ENCODE measurements at places on chromosomes 1 and 21.

GRCh38 chr1:53811414-53811851 lies 26.7 kb downstream of the NDC1 start:
- H3K4me3 ChIP-seq = no peak overlapping the region
- H3K27ac ChIP-seq = no peak overlapping the region
- DNase-seq = no peak
- peaks cover 21% of the 10 kb centered on the region for H3K36me3 ChIP-seq

GRCh38 chr1:82260051-82260450 lies 459.3 kb downstream of the ADGRL2 start:
- DNase-seq = no peak
- H3K36me3 ChIP-seq = peaks cover 1% of the 10 kb centered on the region
- H3K27ac ChIP-seq = no peak overlapping the region
- no peaks in the 10 kb centered on the region for H3K27me3 ChIP-seq
- no peak overlapping the region for H3K4me3 ChIP-seq
- no peaks in the 10 kb centered on the region for H3K4me1 ChIP-seq

GRCh38 chr1:212608959-212609700 lies 569 bp downstream of the ATF3 start:
- H3K4me3 ChIP-seq = peak overlapping the region; percentile 95
- peak overlapping the region; percentile 91 for H3K27ac ChIP-seq
- H3K36me3 ChIP-seq = peaks cover 21% of the 10 kb centered on the region
- H3K4me1 ChIP-seq = peaks cover 24% of the 10 kb centered on the region
- DNase-seq = peak; percentile 34

DNA sequence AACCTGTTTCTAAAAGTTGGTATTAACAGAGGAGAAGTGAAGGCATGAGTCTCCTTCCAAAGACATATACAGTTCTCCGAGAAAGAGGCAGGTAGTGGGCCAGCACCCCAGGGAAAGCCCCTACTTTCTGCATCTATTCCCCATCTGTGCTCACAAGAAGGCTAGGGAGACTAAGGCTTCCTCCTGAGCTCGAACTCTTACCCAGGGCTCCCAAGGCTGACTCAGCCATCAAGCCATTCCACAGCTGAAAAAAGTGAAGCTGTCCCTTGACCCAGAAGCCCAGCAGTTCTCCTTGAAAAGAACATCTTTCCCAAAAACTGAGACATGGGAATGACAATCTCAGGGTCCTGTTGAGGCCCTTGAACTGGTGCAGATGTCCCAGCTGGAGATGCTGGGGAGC lies 1.9 kb upstream of the PADI3 start:
- no peak overlapping the region for H3K4me3 ChIP-seq
- peaks cover 51% of the 10 kb centered on the region for H3K27me3 ChIP-seq
- no peak for DNase-seq
- H3K27ac ChIP-seq = no peak overlapping the region
- H3K36me3 ChIP-seq = no peaks in the 10 kb centered on the region

DNA sequence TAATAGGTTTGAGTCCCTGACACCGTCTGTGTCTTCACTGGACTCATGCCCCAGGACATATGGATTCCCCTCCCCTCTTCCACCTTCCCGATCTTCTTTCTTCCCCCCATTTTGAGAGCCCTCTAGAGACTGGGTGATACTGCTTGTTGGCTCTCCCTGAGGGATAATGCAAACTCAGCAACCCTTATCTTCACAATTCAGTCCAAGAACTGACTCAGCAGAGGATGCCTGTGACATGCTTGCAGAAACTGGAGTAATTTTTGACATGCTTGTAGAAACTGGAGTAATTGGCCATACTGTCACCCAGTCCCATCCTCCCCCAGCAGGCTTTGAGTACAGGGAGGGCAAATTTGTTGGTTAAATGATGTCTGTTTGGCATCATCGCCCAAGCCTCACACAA lies 127.6 kb upstream of the CTTNBP2NL start:
- H3K36me3 ChIP-seq = no peaks in the 10 kb centered on the region
- H3K27ac ChIP-seq = no peak overlapping the region
- H3K27me3 ChIP-seq = peaks cover 53% of the 10 kb centered on the region
- DNase-seq = no peak
- H3K4me1 ChIP-seq = no peaks in the 10 kb centered on the region

- H3K27ac ChIP-seq = no peak overlapping the region
- no peaks in the 10 kb centered on the region for H3K36me3 ChIP-seq
- DNase-seq = no peak
- no peaks in the 10 kb centered on the region for H3K4me1 ChIP-seq
- peaks cover 35% of the 10 kb centered on the region for H3K27me3 ChIP-seq
These were observed 62.9 kb downstream of the TRABD2B start for GRCh38 chr1:47934243-47934805.

GRCh38 chr21:31524140-31524539 lies 135.4 kb upstream of the SOD1 start:
- H3K4me3 ChIP-seq = no peak overlapping the region
- DNase-seq = no peak
- H3K27me3 ChIP-seq = no peaks in the 10 kb centered on the region

DNA sequence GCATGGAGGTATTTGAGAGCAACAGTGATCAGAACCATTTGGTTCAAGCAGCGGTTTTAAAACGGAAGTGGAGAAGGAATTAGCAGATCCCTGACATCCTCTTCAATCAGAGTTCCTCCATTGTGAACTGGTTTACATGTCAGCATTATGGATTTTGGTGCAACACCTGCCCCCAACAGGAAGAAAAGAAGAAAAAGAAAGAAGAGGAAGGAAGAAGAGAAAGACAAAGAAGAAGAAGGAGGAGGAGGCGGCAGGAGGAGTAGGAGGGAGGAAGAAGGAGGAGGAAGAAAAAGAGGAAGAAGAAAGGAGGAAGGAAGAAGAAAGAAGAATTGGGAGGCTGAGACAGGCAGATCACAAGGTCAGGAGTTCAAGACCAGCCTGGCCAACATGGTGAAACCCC lies 17.4 kb downstream of the NDUFS5 start:
- H3K36me3 ChIP-seq = peaks cover 16% of the 10 kb centered on the region
- no peaks in the 10 kb centered on the region for H3K27me3 ChIP-seq
- no peaks in the 10 kb centered on the region for H3K4me1 ChIP-seq
- no peak overlapping the region for H3K4me3 ChIP-seq
- no peak for DNase-seq
- H3K27ac ChIP-seq = peak overlapping the region; percentile 4

- no peak for DNase-seq
- no peak overlapping the region for H3K27ac ChIP-seq
- H3K4me1 ChIP-seq = no peaks in the 10 kb centered on the region
- H3K4me3 ChIP-seq = no peak overlapping the region
- H3K36me3 ChIP-seq = no peaks in the 10 kb centered on the region
These were observed 465 bp downstream of the HUNK start for GRCh38 chr21:31873275-31873695.

GRCh38 chr1:213260311-213261075 lies 209.5 kb downstream of the RPS6KC1 start:
- no peak overlapping the region for H3K27ac ChIP-seq
- no peaks in the 10 kb centered on the region for H3K36me3 ChIP-seq
- no peaks in the 10 kb centered on the region for H3K27me3 ChIP-seq
- H3K4me3 ChIP-seq = no peak overlapping the region

DNA sequence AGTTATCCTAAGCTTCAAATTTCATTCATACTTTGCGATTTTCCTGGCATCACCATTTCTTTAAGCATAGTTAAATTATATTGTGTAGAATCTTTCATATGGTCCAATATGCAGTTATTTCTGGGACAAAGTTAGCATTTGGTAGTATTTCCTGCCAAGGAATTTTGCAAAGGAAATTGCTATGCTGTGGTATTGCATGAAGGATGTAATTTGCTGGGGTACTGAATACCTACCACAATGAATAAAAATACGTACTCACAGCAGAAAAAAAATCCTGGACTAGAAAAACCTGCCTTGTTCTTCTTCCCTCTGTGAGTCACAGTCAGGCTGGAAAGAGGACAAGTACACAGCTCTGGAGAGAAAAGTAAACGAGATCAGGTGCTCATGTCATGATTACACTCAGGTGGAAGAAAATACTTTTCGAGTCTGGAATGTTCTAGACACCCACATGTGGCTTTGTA lies 241.2 kb downstream of the PTBP2 start:
- H3K4me1 ChIP-seq = no peaks in the 10 kb centered on the region
- H3K27me3 ChIP-seq = peaks cover 28% of the 10 kb centered on the region
- no peaks in the 10 kb centered on the region for H3K36me3 ChIP-seq
- DNase-seq = no peak
- no peak overlapping the region for H3K4me3 ChIP-seq

DNA sequence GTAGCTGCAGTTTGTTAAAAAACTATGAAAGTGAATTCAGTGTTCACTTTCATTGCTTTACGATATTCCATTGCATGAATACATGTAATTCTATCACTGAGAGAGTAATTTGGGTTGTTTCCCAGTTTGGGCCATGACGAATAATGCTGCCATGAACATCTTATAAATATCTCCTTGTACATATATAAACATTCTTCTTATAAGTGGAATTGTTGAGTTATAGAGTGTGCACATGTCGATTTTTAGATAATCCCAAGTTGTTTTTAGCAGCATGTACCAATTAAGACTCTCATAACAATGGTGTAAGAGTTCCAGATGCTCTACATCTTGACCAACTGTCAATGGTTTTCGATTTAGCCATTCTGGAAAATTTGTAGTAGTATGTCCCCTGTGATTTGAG lies 40.9 kb downstream of the ALG6 start:
- no peak overlapping the region for H3K27ac ChIP-seq
- H3K4me3 ChIP-seq = no peak overlapping the region
- H3K27me3 ChIP-seq = no peaks in the 10 kb centered on the region

GRCh38 chr1:228354390-228355320 lies 52.0 kb downstream of the TRIM11 start:
- no peak for DNase-seq
- peaks cover 11% of the 10 kb centered on the region for H3K4me1 ChIP-seq
- H3K4me3 ChIP-seq = no peak overlapping the region
- H3K36me3 ChIP-seq = no peaks in the 10 kb centered on the region
- H3K27ac ChIP-seq = no peak overlapping the region

GRCh38 chr1:5519366-5520135 lies 472.7 kb downstream of the NPHP4 start:
- H3K36me3 ChIP-seq = no peaks in the 10 kb centered on the region
- no peak overlapping the region for H3K27ac ChIP-seq

DNA sequence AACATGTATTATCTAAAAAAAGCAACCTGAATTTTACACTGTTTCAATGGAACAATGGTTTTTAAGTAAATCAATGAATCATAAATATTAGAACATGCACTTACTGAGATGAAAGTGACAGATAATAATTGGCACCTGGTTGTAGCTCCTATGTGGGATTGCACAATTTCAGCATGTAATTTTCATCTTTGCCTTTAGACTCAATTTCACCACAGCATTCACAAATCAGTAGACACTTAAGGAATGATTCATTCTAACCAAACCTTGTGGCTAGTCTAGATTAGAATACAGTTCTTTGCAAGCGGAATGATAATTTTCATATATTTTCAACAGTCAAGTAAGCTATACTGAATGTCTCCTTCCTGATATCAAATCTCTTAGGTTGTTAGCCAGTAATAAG lies 853.4 kb downstream of the KCNT2 start:
- no peak overlapping the region for H3K27ac ChIP-seq
- H3K4me3 ChIP-seq = no peak overlapping the region
- H3K36me3 ChIP-seq = no peaks in the 10 kb centered on the region

DNA sequence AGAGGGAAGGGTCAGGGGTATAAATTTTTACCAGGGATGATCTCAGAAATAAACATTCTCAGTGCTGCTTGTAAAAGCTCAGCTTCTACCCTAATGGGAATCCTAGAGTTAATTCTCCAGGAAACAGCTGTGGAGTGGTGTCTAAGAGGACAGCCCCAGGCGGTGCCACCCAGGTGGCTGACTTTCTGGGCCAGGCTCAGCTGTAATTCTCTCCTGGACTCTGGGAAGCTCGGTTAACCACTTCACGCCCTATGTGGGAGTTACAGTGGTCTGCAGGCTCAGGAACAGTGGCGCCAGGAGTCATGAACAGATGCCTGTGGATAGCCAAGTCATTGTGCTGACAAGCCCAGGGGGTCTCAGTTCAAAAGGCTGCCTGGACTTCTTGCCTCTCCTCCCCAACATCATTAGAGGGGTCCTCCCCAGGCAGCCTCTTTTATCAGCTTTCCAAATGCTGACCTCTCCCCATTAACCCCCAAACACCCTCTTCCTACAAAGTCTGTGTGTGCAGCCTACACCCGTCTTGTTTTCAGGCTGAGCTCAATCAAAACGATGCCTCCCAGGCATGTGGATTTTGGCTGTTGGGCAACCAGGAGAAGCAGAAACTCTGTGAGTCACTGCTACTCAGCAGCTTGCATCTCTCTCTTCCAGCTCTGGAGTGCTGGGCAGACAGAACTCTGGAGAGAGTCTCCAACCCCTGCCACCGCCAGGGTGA lies 1.2 kb downstream of the HHIPL2 start:
- no peaks in the 10 kb centered on the region for H3K36me3 ChIP-seq
- peaks cover 36% of the 10 kb centered on the region for H3K27me3 ChIP-seq
- H3K4me3 ChIP-seq = no peak overlapping the region
- DNase-seq = no peak
- no peak overlapping the region for H3K27ac ChIP-seq

DNA sequence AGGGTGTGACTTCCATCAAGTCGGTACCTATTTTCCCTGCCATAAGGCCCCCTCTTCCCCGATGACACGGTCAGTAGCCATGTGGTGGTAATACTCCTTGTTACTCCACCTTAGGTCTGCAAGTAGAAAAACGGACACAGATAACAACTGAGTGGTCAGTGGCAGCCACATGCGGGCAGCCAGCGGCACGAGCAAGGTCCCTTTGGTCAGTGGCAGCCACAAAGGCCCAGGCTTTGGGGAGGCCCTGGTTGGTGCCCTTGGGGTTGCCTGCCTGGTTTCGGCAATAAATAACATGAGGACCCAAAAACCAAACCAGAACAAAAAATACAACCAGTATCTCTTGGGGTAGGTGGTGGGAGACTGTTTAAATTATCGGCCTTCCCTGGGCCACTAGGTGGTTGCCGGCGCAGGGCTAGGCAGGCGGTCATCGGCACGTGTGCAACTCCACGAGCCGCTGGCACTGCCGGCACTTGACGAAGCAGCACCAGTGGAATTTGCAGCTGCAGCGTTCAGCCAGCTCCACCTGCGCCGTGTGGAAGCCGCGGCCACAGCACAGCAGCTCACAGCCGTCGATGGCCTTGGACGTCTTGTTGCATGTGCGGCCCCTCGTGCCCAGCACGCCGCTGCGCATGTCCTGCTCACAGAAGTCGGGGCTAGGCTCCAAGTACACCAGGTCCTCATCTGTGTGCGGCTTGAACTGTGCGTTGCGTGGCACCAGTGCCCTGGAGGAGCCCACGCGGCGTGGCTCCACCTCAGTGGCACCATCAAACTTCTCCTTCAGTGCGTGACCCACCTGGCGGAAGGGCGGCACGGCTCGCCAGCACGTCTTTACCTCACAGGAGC lies 23.1 kb downstream of the WNT4 start:
- no peaks in the 10 kb centered on the region for H3K27me3 ChIP-seq
- peak overlapping the region; percentile 19 for H3K27ac ChIP-seq
- DNase-seq = no peak
- H3K36me3 ChIP-seq = peaks cover 11% of the 10 kb centered on the region
- no peak overlapping the region for H3K4me3 ChIP-seq
- H3K4me1 ChIP-seq = peaks cover 28% of the 10 kb centered on the region

DNA sequence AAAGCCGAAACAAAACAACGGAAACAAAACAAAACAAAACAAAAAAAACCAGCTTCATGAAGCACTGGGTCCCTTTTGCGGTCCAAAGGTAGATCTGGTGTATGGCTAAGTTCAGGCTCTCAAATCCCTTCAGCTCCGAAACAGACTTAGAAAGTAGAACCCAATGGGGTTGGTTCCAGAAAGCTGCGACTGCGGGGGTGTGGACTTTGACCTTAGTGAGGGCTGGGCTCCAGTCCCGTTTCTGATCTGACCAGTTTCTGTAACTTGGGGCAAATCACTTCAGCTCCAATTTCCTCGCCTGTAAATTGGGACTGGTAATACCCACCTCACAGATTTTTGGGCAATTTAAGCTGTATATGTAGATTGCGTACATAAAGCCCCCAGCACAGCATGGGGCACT lies 105.2 kb downstream of the ZSCAN20 start:
- no peak overlapping the region for H3K27ac ChIP-seq
- no peak overlapping the region for H3K4me3 ChIP-seq
- H3K36me3 ChIP-seq = no peaks in the 10 kb centered on the region
- no peaks in the 10 kb centered on the region for H3K4me1 ChIP-seq
- no peak for DNase-seq

All from central memory CD8-positive, alpha-beta T cell (primary cell).